ENCODE measurements at places on chromosomes 11 and 22.

DNA sequence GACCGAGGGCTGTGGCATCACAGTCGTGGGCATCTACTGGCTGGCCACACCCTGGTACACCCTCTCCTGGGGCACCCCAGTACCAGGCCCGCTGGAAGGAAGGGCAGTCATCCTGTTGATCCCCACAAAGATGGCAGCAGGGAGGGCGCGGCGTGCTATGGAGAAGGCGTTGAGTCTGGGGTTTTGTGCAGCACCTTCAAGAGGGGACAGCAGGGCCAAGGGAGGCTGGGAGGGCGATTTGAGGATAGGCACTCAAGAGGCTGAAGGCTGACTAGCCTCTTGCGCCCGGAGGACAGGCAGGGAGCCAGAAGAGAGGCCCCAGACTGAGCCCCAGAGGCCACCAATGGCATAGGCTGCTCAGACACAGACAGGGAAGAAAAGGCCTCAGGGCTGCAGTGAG lies 2.2 kb upstream of the BRSK2 start:
- no peak for DNase-seq

- DNase-seq, result no peak
Observed at GRCh38 chr11:108835624-108836023, 170.8 kb downstream of the DDX10 start.

DNA sequence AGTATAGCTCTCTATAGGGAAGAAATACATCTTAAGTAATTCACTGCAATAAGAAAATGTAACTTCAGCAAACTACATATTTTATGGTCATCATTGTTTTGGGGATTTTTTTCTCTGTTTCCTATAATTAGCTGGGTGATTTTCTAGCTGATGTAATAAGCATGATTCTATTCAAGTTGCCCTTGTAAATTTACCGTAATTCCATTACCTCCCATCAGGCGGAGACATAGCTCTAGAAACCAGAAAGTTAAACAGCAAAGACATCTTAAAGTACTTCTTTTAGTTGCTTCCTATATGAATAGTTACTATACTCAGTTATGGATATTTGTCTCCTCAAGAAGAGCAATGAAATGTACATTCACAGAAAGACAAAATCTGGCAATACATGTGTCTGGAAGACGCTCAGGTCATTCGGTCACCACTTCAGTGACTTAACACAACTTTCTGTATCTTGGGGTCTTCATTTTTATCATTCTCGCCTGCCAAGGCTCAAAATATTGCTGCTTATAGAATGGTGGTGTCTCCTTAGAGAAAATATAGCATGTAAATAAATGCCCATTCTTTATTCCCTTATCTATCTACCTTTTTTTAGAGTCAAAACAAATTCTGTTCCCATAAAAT lies 239.9 kb upstream of the ZC3H12C start:
- DNase-seq, result no peak

DNA sequence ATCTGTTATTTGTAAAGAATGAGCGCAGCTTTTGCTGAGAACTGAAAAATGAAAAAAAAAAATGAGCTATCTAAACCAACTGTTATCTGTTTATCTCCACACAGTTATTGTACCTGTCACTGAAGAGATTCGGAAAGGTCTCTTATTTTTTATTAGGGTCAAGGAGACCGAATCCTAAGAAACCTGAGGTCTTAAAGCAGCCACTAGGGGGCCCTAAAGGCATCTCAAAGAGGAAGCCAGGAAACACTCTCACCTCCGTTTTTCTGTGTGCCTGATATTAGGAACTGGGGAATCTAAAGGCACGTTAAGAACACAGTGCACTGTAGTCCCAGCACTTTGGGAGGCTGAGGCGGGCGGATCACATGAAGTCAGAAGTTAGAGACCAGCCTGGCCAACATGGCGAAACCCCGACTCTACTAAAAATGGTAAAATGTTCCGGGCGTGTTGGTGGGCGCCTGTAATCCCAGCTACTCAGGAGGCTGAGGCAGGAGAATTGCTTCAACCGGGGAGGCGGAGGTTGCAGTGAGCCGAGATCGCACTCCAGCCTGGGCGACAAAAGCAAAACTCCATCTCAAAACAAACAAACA lies 3.5 kb upstream of the LARGE1 start:
- no peak for DNase-seq

DNA sequence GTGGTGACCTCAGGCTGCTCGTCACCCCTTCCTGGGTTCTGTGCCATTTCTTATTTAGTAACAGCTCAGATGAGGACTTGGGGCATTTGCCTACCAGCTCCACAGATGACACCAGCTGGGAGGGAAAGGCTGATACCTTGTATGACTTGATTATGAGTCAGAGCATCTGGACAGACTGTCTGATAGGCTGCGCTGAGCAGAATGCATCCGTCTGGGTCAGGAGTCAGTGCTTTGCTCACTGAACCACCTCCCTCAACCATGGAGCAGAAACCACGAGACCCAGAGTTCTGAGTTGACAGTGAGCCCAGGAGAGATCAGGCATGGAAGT lies 6.8 kb downstream of the ST14 start:
- DNase-seq, result no peak

- no peak for DNase-seq
Observed at GRCh38 chr11:11359611-11360010, 6.6 kb upstream of the CSNK2A3 start.

DNA sequence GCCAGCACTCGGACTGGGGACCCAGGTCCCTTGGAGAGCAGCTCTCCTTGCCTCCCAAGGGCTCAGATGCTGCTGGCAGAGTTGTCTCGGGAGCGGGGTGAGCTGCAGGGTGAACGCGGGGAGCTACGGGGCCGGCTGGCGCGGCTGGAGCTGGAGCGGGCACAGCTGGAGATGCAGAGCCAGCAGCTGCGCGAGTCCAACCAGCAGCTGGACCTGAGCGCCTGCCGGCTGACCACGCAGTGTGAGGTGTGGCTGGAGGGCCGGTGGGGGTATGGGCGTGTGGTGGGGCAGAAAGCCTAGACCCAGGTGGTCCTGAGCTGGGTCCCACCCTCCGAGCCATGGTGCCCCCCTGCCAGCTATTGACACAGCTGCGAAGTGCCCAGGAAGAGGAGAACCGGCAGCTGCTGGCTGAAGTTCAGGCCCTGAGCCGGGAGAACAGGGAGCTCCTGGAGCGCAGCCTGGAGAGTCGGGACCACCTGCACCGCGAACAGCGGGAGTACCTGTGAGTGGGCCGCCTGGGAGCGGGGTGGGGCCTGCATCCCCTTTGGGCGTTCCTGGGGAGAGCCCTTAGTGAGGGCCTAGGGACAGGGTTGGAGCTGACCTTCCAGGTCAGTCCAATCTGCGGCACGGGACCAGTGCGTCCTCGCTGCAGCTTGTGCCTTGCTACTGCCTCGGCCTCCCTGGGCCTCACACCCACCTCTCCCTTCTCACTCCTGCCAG lies 5.8 kb upstream of the RPS6KA4 start:
- no peak for DNase-seq

DNA sequence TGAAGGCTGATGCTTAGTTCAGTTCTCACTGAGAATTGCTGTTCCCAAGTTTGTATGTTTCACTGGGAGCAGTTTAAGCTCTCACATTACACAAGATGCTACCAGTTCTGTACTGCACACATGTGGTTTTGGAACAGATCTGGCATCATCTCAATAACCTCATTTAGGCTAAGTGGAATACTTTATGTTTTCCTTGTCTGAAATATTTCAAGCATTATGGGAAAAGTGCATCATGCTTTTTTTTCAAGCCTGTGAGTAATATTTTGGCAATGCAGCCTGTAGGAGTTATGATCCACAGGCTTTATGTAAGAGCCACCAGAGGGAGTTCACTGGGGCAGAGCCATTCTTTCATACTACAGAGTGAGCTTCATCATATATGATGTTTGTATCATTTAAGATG lies 141.5 kb downstream of the OR4C45 start:
- no peak for DNase-seq

GRCh38 chr11:92225125-92225567 lies 528 bp downstream of the FAT3 start:
- DNase-seq, result no peak

- DNase-seq, result no peak
Observed at GRCh38 chr11:131204765-131205380, 165.5 kb upstream of the NTM start.

GRCh38 chr11:11937957-11938356 lies 70.5 kb downstream of the DKK3 start:
- DNase-seq, result no peak

DNA sequence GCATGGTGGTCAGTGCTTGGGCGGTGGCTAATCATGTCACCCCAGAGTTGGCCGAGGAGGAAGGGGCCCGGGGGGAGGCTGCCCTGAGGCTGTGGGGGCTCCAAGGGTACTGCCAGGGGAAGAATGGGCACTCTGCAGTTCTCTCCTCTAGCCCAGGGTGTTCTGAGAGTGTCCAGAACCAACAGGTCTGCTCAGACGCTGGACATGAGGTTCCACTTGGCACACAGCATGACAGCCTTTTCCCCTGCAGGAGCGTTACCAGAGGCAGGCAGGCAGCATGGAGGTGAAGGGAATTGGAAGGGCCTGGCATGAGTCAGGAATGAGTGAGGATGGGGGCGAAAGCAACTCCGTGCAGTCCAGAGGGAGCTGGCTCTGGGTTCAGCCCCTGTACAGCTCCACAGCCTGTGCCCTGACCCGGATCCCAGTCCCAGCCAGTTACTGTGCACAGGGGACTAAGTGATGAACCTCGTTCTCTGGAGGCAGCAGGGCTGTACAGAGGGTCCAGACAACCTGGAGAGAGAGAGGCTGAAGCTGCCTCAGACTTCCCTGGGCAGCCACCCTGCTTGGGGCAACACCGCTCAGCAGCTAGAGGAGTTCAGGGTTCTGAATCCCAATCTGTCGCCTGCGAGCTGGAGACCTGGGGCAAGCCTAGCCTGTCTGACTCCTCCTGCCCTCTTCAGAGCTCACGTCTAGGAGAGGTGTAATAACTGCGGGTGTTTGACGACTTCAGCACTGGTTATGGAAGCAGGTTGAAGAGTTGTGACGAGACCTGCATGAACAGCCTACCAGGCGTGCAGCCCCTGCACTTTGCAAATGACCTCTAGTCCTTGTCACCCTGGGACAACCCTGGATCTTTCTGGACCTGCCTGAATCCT lies 14.7 kb upstream of the TUB start:
- DNase-seq, result peak; percentile 37

DNA sequence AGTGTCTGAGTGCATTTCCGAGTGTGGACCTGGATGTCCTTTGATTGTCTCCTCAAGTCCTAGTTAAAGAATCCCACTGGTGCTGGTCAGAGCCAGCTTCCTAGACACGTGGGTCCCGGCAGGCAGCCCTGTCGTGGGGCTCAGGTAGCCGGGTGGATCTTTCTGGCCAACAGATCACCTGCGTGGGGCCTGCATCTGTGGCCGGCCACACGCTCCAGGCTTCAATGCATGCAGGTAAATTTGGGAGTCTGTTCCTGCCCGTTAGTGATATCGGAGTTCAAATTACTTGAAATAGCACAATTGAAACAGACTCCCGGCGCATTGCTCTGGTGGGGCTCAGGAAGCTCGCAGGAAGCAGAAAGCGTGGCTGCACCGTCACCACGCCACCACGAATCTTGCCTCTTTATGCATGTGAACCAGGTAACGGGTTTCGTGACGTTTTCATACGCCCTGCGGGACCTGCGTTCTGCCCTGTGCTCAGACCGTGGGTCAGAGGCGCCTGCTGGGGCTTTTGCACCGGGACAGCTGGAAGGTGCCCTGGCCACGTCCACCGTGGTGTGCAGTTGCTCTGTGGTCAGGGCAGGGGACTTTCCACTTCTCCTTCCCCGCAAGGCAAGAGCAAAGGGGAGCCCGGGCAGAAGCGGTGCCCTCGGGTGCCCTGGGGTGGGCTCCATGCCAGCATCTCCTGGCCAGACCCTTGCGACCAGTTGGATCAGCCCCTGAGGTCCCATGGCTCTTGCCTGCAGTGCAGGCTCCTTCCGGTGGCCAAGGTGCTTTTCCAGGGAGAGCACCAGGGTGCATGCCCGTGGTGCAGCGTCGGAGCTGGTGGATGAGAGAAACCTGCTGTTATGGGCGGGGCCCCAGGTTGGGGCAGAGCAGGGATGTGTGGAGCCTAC lies 803.5 kb downstream of the BRD1 start:
- no peak for DNase-seq

DNA sequence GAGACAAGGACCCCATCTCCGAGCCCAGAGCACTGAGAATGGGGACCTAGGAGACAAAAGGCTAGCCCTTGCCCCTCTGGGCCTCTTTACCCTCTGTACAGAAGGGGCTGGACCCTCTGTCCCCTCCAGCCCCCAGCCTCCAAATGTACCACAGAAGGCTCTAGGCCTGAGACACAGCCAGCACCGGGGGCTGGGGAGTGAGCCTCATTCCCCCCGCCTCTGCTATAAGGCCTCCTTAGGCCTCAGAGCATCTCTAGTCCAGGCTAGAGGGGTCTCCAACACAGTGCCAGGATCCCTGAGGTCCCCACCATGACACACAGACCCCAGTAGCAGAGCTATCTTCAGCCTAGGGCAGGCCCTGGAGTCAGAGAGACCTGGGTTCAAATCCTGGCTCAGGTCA lies 4.8 kb downstream of the SMTN start:
- no peak for DNase-seq

DNA sequence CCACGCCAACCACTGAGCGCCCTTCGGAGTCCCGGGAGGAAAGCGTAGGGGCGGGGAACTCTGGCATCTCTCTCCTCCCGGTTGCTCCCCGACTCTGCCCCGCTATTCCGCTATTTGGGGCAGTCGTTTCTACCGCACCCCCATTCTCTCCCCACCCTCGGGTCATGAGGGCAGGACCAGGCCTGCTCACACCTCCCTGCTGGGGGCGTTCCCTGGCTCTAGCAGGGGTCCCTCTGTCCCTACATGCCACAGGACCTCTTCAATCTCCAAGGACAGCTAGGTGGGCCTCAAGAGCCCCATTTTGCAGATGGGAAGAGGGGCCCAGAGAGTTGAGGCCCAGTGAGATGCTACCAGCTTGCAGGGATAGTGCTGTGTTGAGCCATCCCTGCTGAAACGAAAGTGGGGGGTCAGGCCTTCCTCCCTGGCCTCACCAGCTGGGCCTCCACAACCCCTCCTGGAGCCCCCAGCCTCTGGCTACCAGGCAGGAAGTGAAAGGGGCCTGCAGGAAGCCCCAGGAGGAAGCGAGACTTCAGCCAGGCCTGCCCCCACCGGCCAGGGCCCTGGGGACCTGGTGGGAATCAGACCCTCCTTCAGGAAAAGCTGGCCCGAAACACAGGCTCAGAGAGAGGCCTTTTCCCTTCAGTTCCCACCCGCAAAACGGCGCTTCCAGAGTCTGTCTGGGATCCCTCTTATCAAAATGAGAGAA lies 5.5 kb upstream of the SHISA8 start:
- no peak for DNase-seq

- DNase-seq, result no peak
Observed at GRCh38 chr22:25082096-25082495, 117.6 kb upstream of the CRYBB3 start.

DNA sequence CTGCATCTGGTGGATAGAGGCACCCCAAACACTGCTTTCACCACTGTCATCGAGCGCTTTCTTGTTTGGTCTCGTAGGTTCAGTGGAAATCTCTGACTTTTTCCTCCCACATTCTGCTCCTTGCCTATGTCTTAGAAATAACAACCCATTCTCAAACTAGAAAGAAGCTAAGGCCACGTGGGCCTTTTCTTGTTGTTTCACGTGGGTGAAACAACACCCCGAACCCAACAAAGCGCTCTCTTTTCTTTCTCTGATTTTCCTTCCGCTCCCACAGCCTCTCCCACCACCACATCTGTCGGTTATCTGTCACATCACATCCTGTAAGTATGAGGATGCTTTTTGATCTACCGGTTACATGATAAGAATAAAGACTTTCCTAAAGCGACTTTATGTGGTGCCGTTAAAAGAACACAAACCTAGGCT lies 77.1 kb downstream of the LINC01488 start:
- peak; percentile 42 for DNase-seq
